ENCODE measurements at places on chromosomes 1 and 21.
A peak's percentile ranks its signal among the peaks of the same experiment; 100 is the strongest.

GRCh38 chr1:91895832-91896556, 10.0 kb upstream of the TGFBR3 start:
- no peaks in the 10 kb centered on the region for H3K27me3 ChIP-seq
- no peak overlapping the region for H3K4me3 ChIP-seq
- no peak overlapping the region for H3K27ac ChIP-seq

- no peak overlapping the region for H3K4me3 ChIP-seq
- no peak overlapping the region for H3K27ac ChIP-seq
- no peaks in the 10 kb centered on the region for H3K27me3 ChIP-seq
- no peaks in the 10 kb centered on the region for H3K36me3 ChIP-seq
- no peak for DNase-seq
Observed at GRCh38 chr1:98839840-98840239, 164.8 kb downstream of the PLPPR5 start.

DNA sequence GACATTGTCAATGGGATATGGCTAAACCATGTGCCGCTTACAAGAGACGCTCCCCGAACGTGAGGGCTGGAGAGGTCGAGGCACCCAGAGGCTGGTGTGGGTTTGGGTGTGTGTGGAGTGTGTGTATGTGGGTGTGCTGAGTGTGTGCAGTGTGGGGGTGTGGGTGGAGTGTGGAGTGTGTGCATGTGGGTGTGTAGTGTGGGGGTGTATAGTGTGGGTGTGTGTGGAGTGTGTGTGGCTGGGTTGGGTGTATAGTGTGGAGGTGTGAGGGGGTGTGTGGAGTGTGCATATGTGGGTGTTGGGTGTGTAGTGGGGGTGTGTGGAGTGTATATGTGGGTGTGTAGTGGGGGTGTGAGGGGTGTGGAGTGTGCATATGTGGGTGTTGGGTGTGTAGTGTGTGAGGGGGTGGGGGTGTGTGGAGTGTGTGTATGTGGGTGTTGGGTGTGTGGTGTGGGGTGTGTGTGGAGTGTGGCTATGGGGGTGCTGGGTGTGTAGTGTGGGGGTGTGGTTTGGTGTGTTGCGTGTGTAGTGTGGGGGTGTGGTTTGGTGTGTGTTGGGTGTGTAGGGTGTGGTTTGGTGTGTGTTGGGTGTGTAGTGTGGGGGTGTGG, 42.2 kb downstream of the SLC19A1 start:
- H3K36me3 ChIP-seq: no peaks in the 10 kb centered on the region
- no peak for DNase-seq
- H3K4me3 ChIP-seq: no peak overlapping the region

- no peaks in the 10 kb centered on the region for H3K4me1 ChIP-seq
- no peaks in the 10 kb centered on the region for H3K27me3 ChIP-seq
- no peak overlapping the region for H3K4me3 ChIP-seq
- H3K36me3 ChIP-seq: no peaks in the 10 kb centered on the region
Observed at GRCh38 chr1:152191260-152191659, 32.2 kb upstream of the RPTN start.

- DNase-seq: no peak
- no peaks in the 10 kb centered on the region for H3K36me3 ChIP-seq
- H3K27me3 ChIP-seq: peaks cover 16% of the 10 kb centered on the region
- no peaks in the 10 kb centered on the region for H3K4me1 ChIP-seq
- no peak overlapping the region for H3K27ac ChIP-seq
- H3K4me3 ChIP-seq: no peak overlapping the region
Observed at GRCh38 chr21:45826676-45827301, 154.8 kb upstream of the COL6A1 start.

DNA sequence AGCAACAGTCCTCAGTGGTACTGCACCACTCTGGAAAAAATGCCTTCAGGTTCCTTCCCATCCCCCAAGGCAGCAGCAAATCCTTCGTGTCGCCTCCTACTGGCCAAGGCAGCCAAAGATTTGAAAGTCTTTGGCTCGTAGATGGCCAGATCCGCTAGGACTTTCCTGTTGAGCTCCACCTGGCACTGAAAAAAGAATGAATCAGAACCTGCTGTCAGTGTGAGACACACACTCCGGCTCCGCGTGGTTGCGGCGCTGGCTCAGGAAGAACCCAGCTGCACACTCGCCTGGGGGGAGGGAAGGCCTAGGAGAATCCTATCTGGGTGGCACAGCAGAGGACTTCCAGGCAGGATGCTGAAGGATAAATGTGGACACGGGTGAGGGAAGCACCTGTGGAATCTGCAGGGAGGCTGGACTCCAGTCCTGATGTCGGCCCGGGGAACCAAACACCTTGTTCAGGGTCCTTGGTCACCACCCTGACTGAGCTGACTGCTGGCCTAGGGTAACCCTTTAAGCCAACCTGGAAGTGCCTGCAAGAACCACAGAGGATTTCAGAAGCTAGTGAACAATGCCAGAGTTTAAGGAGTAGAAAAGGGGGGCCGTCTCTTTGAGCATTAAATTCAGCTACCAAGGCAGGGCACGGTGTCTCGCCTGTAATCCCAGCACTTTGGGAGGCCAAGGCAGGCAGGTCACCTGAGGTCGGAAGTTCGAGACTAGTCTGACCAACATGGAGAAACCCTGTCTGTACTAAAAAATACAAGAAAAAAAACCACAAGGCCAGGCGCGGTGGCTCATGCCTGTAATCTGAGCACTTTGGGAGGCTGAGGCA, 3.2 kb upstream of the CCNL2 start:
- H3K4me1 ChIP-seq: peaks cover 16% of the 10 kb centered on the region
- no peaks in the 10 kb centered on the region for H3K27me3 ChIP-seq
- no peak overlapping the region for H3K4me3 ChIP-seq
- DNase-seq: peak; percentile 71
- H3K27ac ChIP-seq: no peak overlapping the region

- H3K27me3 ChIP-seq: no peaks in the 10 kb centered on the region
- H3K36me3 ChIP-seq: 0 out of 2 replicates have a peak, but pooled peaks cover 9% of the 10 kb centered on the region
- H3K4me3 ChIP-seq: no peak overlapping the region
- no peak for DNase-seq
- H3K4me1 ChIP-seq: no peaks in the 10 kb centered on the region
Observed at GRCh38 chr21:43771199-43771675, 4.9 kb downstream of the CSTB start.

- H3K27me3 ChIP-seq: no peaks in the 10 kb centered on the region
- no peak overlapping the region for H3K27ac ChIP-seq
- H3K4me3 ChIP-seq: no peak overlapping the region
- no peaks in the 10 kb centered on the region for H3K36me3 ChIP-seq
Observed at GRCh38 chr1:6807782-6808181, 22.5 kb downstream of the CAMTA1 start.

GRCh38 chr1:56464294-56464693, 115.1 kb downstream of the PLPP3 start:
- DNase-seq: no peak
- H3K36me3 ChIP-seq: no peaks in the 10 kb centered on the region
- 0 out of 2 replicates have a peak, but pooled peaks cover 3% of the 10 kb centered on the region for H3K27me3 ChIP-seq
- no peak overlapping the region for H3K27ac ChIP-seq
- no peak overlapping the region for H3K4me3 ChIP-seq

All from SJCRH30 (cell line).